ENCODE measurements at places on chromosomes 5 and 9. TPM values are rescaled to one million over a fixed set of nuclear protein-coding genes. Genes with fewer than 3 reads are reported as not detected.

Gene DNAJB5
- total RNA-seq = 16.6 TPM

Gene RAB3C
- total RNA-seq = 0.09 TPM

Gene MEIKIN
- total RNA-seq = not detected

Gene NIPAL4
- total RNA-seq = 33.7 TPM

Gene PRDM9
- total RNA-seq = not detected

GRCh38 chr5:1593903-1594356 lies 70.2 kb upstream of the LPCAT1 start:
- no peak for DNase-seq
- H3K4me3 ChIP-seq = peak overlapping the region; percentile 44
- H3K36me3 ChIP-seq = no peaks in the 10 kb centered on the region
- H3K4me1 ChIP-seq = no peaks in the 10 kb centered on the region
- no peaks in the 10 kb centered on the region for H3K27me3 ChIP-seq

DNA sequence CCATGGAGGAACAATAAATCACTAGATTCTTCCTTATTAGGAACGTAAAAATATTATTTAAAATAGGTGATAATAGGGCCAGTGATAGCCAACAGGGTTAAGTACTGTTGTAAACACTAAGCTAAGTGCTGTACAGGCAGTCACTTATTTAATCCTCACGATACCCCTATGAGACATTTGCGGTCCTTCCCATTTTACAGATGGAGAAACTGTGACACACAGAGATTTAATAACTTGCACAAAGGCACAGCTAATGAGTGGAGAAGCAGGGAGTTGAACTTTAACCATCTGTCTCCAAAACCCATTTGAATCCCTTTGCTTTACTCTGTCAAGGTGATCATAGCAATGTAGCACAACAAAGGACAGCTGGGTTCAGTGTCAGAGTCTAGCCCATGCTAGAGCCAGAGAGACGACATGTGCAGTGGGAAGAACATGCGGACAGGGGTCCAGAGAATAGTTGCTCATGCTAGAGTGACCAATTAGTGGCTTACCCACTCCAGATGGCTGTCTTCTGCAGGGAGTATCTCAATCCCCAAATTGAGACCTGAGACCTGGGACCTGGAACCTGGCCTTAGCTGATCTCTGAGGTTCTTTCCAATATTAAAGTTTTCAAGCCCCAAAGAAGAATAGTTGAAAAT lies 28.9 kb downstream of the STXBP1 start:
- peaks cover 18% of the 10 kb centered on the region for H3K4me1 ChIP-seq
- H3K4me3 ChIP-seq = no peak overlapping the region
- no peak for DNase-seq
- no peaks in the 10 kb centered on the region for H3K36me3 ChIP-seq
- H3K27me3 ChIP-seq = no peaks in the 10 kb centered on the region
- no peak overlapping the region for H3K27ac ChIP-seq

GRCh38 chr5:111548348-111548950 lies 36.1 kb upstream of the STARD4 start:
- no peaks in the 10 kb centered on the region for H3K4me1 ChIP-seq
- no peak overlapping the region for H3K27ac ChIP-seq
- no peak overlapping the region for H3K4me3 ChIP-seq
- no peaks in the 10 kb centered on the region for H3K36me3 ChIP-seq

GRCh38 chr5:123906698-123907295 lies 394.8 kb downstream of the CSNK1G3 start:
- no peaks in the 10 kb centered on the region for H3K27me3 ChIP-seq
- H3K4me1 ChIP-seq = no peaks in the 10 kb centered on the region

DNA sequence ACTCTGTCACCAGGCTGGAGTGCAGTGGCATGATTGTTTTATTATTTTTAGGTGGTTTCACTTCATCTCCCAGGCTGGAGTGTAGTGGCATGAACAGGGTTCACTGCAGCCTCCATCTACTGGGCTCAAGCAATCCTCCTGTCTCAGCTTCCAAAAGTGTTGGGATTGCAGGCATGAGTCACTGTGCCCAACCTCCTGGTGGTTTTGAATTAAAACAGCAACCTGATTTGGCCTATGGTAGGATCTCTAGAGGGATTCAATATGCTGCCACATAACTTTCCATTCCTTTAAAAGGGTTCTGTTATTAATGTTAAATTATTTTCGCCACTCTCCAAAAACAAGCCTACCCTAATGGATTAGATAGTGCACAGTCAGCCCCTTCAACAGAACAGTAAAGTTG lies 9.9 kb upstream of the HSPA4 start:
- peak overlapping the region; percentile 69 for H3K27ac ChIP-seq
- H3K4me3 ChIP-seq = no peak overlapping the region
- no peaks in the 10 kb centered on the region for H3K36me3 ChIP-seq
- no peak for DNase-seq

- no peaks in the 10 kb centered on the region for H3K36me3 ChIP-seq
- peak overlapping the region; percentile 74 for H3K4me3 ChIP-seq
- H3K27ac ChIP-seq = peak overlapping the region; percentile 99
- H3K4me1 ChIP-seq = peaks cover 73% of the 10 kb centered on the region
- H3K27me3 ChIP-seq = no peaks in the 10 kb centered on the region
Measured at GRCh38 chr5:96660971-96661854, 963 bp upstream of the CAST start.

DNA sequence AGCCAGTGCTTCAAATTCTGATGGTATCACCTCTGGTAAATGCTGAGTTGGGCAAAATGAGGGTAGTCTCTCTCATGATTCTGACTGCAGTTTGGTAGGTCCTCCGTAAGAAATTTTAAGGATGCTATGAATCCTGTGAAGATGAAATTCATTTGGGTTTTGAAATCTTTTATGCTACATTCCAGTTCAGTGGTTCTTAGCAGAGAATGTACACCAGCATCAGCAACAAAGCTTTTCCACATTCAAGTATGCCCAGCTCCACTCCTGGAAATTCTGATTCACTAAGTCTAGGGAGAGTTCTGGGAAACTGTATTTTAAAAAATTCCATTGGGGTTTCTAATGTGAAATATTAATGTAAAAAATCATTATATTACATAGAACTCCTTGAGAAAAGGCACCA lies 33.6 kb upstream of the ACOT12 start:
- H3K27me3 ChIP-seq = no peaks in the 10 kb centered on the region
- no peaks in the 10 kb centered on the region for H3K4me1 ChIP-seq
- no peak overlapping the region for H3K27ac ChIP-seq
- no peak for DNase-seq

All from esophagus squamous epithelium (tissue), 5 donors.